ENCODE measurements at places on chromosomes 11 and 22.

GRCh38 chr11:90911192-90911591 lies 688.3 kb upstream of the CHORDC1 start:
- no peak for DNase-seq

DNA sequence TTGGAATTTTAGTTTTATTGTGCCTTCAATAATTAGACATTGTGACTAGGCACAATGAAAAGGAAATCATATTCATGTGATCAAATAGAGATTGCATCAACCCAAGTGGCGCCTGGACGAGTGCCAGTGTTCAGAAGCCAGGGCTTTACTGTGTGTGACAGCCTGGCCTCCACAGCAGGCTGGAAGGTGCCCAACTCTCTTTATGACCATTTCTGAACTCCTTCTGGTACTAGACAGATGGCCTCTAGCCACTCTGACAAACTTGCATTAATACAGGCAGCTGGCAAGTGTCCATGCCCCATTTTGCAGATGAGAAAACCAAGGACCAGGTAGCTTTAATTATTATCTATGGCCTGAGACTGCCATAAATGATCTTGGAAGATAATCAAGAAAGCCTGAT lies 8.3 kb upstream of the POU2AF1 start:
- no peak for DNase-seq

GRCh38 chr22:22553735-22554586 lies 5.1 kb downstream of the PRAME start:
- no peak for DNase-seq

DNA sequence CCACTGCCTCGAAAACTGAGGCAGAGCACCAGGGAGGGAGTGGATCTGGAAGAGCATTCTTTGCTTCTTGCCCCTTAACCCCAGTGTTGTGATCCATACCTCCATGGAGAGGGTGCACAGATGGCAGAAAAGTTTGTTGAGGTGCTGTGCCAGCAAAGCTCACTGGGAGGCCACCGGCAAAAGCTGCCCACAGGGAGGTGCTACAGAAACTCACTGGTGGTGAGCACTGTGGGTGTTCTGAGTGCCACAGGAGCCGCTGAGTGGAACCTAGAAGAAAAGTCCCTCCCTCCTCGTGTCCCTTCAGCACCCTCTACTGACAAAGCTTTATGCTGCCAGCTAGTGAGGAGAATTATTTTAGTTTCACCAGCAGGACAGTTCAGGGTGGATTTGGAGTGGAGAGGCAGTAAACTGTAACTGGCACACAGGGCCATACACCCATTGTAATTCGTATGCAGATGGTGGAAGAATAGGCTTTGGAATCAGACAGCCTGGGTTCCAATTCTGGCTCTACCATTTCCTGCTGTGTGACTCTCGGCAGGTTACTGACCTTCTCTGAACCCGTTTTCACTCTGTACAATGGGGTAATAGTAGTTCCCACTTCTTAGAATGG lies 84.6 kb downstream of the SWAP70 start:
- peak; percentile 84 for DNase-seq

GRCh38 chr11:70633610-70634009 lies 235.3 kb downstream of the CTTN start:
- no peak for DNase-seq

GRCh38 chr11:72227316-72228228 lies 3.0 kb downstream of the INPPL1 start:
- peak; percentile 15 for DNase-seq

- DNase-seq = peak; percentile 13
These were observed 15.1 kb upstream of the CSRP3 start for GRCh38 chr11:19216709-19217374.

GRCh38 chr11:122173587-122173986 lies 57.6 kb upstream of the BLID start:
- peak; percentile 41 for DNase-seq

DNA sequence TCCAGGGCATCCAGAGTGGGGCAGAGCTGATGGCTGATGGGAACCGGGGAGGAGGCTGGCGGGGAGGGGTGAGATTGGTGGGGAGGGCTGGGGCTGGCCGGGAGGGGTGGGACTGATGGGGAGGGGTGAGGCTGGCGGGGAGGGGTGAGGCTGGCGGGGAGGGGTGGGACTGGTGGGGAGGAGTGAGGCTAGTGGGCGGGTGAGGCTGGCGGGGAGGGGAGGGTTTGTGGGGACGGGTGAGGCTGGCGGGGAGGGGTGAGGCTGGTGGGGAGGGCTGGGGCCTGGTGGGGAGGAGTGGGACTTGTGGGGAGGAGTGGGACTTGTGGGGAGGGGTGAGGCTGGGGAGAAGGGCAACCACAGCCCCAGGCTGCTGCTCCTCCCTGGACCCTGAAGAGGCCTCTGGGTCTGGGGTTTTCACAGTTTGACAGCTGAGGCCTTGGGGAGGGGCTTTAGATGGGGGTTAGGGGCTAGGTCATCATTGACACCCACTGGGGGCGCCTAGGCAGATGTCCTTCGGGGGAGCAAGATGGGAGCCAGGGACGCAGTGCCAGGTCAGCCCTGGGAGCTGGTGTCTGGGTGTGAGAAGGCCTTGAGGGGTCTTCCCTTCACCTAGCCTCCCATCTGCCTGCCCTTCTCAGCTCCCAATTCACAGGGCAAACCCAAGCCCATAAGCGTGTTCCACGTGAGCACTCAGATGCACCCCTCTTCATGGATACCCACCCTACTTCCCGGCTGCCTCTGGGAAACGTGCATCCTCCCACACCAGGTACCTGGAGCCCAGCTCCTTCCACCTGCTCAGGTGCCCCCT lies 26.7 kb downstream of the PARVG start:
- no peak for DNase-seq

DNA sequence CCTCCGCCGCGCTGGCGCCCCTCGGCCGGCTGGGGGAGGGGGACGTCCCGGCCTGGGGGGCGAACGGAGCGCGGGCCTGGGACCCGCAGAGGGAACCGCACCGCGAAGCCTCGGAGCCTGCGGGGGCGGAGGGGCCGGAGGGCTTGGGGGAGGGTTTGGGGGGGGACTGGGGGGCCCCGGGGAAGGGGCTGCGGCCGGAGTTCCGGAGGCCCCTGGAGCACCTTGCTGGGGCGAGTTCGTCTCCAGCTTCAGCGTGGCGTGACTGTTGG lies 261 bp upstream of the SCT start:
- no peak for DNase-seq

GRCh38 chr11:6096417-6096816 lies 11.1 kb upstream of the OR56B4 start:
- peak; percentile 5 for DNase-seq

DNA sequence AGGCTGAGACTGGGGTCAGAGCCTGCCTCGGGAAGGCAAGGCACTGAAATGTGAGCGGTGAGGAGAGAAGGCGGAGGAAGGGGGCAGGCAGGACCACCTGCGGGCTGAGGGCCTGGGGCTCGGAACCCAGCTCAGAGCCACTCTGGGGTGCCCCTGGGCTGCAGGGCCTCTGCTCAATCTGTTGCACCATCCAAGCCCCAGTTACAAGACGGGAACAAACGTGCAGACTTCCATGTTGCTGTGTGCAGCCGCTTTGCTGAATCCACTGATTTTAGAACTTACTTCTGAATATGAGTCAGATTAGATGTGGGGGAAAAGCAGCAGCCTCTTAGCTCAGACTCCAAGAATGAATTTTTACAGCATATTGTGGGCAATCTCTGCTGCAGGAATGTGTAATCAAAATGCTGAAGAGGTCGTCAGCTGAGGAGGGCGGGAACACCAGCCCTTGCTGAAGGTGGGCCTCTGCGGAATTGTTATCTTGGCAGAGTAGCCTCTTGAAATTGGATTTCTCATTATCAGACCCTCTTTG lies 21.6 kb downstream of the PARVG start:
- peak; percentile 90 for DNase-seq

DNA sequence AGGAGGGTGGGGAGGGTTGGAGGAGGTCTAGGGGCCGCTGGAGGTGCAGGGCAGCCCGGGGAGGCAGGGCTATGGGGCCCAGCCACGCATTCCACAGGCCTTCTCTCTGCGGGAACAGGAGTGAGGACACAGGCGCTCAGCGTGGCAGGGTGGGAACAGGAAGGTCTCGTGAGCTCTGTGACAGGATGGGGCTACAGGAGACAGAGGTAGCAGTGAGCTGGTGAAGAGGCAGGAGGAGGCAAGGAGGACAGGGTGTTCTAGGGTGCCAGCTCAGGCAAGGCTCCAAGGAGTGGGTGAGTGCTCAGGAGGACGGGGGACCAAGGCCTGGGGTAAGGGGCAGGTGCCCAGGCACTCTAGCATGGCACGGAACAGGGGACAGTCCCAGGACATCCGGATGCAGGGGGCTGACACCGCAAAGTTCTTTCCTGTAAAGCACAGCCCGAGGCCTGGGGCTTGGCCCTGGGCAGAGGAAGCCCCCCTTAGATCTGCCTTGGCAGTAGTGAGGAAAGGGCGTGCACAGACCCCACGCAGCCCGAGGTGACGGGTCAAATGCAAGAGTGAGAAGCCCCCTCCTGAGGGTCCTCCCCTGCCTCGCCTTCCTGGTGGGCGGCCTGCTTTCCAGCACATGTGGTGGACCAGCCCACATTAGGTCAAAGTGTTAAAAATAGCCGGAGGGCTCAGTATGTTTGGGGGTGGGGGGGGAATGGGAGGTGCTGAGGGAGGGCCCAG lies 4.7 kb upstream of the NEAT1 start:
- DNase-seq = peak; percentile 63

GRCh38 chr11:64764040-64764611 lies 4.4 kb upstream of the PYGM start:
- DNase-seq = no peak
